ENCODE measurements at places on chromosomes 1 and 21.

DNA sequence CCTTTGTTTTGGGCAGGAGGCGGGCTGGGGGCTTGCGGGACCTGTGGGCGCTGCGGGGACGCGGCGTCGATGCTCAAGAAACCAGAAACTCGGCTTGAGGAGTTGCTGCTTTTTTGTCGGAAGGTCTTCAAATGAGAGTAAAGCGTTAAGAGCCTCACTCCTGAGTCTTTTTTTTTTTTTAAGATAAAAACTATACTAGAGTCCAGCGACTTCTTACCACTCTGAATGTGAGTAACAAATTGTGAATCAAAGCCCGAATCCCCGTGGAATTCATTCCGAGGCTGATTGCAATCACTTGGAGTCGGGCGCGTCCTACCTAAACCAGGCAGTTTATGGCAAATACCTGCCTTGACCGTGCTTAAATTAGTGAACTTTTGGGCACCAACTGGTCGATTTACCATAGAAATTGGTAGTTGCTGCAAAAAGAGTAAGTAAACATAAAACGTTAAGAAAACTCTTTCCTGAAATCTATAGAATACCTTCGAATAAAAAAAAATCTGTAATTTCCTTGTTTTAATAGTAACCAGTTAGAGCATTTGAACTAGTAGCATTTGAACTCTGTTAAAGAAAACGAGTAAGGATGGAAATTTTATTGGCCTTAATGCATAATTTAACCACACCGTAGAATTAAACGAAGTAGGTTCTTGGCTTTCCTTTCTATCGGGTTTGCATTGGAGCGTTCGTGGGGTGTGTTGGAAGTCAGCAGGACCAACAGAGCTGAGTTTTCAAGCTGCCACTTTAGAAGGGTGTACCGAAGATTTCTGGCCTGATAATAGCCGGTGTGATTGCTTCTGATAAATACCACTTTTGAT is 769 bp downstream of the GPSM2 start:
- DNase-seq: no peak

DNA sequence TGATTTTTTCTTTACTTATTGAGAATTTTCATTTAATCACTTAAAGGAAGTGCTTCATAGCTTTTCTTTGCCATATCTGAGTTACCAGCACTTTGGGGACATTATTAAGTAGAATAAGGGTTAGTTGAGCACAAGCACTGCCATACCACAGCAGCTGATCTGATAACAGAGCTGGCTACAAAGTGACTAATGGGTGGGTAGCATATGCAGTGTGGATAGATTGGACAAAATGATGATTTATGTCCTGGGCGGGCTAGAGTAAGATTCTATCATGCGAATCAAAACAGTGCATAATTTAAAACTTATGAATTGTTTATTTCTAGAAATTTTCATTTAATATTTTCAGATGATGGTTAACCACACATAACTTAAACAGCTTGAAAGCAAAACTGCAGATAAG is 102.2 kb upstream of the SNX7 start:
- no peak for DNase-seq

GRCh38 chr21:46285206-46285661 is at the start of gene MCM3AP:
MCM3AP (minus strand) TSS chr21:46285611; CDS start chr21:46285286, 325 bp downstream.
- DNase-seq: no peak

- DNase-seq: no peak
These were observed 185.2 kb downstream of the USH2A start for GRCh38 chr1:216237927-216238542.

GRCh38 chr1:109187127-109187526 is 26.6 kb upstream of the SARS1 start:
- no peak for DNase-seq

DNA sequence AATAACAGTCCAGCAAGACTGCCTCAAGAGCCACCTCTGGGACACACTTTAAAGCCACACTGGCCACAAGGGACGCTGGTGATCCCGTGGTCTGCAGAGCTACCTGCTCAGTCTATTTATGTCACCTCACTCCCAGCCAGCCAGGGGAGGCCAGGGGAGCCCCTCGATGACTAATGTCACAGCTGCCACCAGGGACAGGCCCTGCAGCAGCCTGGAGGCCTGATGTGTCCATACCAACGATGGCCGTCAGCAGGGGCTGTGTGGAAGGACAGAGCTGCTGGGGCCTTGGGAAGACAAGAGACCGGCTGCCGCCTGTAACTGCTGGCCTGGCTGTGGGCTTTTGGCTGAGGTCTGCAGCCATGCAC is 71.0 kb downstream of the SIK1 start:
- no peak for DNase-seq

GRCh38 chr1:109821831-109822745 is 58.4 kb upstream of the EPS8L3 start:
- no peak for DNase-seq

- DNase-seq: no peak
These were observed 130.0 kb upstream of the ZNHIT6 start for GRCh38 chr1:85838238-85838637.

DNA sequence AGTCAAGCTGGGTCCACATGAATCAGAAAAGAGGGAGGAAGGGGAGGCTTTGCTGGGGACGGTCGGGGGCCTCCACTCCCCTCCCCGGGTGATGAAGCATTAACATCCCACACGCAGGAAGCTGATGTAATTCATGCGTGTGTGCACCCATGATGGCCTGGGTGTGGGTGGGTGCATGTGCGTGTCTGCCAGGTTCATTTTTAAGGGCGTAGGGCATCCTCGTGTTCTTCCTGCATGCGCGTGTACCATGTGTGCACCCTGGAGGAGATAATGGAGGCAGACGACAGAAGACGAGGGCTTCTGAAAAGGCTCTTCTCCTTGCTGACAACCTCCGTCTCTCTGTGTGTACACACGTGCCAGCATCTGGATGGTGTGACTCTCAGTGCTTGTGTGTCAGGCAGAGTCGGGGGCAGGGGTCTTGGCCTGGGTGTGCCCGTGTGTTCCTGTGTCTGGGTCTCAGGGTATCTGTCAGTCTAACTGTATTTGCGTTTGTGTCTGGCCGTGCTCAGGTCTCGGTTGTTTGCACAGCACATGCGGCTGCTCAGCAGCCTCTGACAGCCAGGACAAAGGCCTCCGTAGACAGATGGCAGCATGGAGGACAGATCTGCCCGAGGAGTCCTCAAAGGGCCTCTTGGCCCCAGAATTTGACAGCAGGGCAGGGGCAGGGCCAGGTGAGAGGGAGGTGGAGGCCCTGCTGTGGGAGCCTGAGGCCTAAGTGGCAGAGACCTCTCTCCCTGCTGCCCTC is 2.4 kb downstream of the RAP1GAP start:
- DNase-seq: no peak

DNA sequence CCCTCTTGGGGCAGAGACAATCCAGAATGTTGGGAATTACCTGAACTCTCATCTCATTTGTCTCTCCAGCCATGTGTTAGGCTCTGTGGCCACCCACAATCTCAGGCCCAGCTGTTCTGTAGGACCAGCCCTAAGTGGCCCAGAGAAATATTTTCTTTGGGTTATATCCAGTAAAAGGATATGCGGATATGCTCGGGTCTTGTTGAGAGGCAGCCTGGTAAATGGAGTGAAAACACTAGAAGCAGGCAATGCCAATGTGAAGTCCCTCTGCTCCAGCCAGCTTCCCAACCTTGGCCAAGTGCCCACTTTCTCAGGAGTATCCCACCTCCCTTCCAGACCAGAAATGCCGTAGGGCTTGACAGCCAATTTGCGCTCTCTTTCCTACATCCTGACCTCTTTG is 192.2 kb downstream of the ST6GALNAC3 start:
- DNase-seq: no peak

- no peak for DNase-seq
These were observed 34.2 kb downstream of the PGBD5 start for GRCh38 chr1:230391776-230392535.

DNA sequence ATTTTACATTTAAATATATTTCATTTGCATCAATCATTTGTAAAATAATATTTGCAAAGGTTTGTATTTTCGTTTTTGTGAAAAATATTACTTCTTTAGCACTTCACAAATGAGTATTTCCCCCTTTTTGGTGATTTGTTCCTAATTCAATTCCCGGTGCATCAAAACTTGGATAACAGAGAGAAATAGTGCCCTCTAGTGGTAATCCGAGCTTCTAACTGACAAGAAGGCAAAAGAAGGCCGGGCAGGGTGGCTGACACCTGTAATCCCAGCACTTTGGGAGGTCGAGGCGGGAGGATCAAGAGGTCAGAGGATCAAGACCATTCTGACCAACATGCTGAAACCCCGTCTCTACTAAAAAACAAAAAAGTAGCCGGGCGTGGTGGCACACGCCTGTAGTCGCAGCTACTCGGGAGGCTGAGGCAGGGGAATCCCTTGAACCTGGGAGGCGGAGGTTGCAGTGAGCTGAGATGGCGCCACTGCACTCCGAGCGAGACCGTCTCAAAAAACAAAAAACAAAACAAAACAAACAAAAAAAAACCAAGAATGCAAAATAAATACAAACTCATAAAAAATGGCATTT is 137.7 kb downstream of the COL11A1 start:
- DNase-seq: no peak

DNA sequence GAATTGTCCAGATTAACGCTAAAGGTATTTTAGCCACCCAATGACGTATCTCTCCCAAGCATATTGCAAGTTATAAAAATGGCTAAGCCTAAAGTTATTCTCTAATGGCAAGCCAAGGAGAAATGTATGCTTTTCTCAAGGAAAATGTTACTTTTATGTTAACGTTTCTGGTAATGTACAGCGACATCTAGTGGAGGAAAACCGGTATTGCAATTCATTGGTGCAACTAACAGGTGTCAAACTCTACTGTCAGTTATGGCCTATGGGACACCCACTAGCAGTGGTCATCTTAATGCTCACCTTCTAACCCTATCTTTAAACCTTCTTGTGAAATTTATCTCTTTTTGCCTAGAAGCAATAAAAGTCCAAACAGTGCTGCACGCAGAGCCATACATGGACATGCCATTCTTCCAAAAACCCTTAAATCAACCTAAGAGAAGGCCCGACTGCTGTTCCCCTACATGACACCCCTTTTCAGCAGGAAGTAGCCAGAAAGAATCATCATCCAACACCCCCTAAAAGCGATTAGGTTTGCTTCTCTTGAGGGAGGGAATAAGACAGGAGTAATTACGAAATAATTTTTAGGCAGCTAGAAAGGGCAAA is 68.7 kb upstream of the LRIF1 start:
- no peak for DNase-seq

- no peak for DNase-seq
These were observed 487.3 kb downstream of the SIPA1L2 start for GRCh38 chr1:232142403-232143314.

GRCh38 chr1:89701746-89702241 is 68.9 kb downstream of the LRRC8C start:
- DNase-seq: no peak

- DNase-seq: no peak
These were observed 14.6 kb downstream of the OTUD7B start for GRCh38 chr1:149995927-149996326.

GRCh38 chr1:236642763-236643162 is 38.4 kb upstream of the HEATR1 start:
- no peak for DNase-seq

- DNase-seq: no peak
These were observed 75.1 kb downstream of the SKI start for GRCh38 chr1:2303016-2303775.

- DNase-seq: no peak
These were observed 3.4 kb upstream of the KIFAP3 start for GRCh38 chr1:170077926-170078325.

GRCh38 chr21:31733551-31734149 is 1.7 kb upstream of the SCAF4 start:
- DNase-seq: no peak

GRCh38 chr1:117754061-117754969 is 148.5 kb downstream of the TENT5C start:
- DNase-seq: no peak

DNA sequence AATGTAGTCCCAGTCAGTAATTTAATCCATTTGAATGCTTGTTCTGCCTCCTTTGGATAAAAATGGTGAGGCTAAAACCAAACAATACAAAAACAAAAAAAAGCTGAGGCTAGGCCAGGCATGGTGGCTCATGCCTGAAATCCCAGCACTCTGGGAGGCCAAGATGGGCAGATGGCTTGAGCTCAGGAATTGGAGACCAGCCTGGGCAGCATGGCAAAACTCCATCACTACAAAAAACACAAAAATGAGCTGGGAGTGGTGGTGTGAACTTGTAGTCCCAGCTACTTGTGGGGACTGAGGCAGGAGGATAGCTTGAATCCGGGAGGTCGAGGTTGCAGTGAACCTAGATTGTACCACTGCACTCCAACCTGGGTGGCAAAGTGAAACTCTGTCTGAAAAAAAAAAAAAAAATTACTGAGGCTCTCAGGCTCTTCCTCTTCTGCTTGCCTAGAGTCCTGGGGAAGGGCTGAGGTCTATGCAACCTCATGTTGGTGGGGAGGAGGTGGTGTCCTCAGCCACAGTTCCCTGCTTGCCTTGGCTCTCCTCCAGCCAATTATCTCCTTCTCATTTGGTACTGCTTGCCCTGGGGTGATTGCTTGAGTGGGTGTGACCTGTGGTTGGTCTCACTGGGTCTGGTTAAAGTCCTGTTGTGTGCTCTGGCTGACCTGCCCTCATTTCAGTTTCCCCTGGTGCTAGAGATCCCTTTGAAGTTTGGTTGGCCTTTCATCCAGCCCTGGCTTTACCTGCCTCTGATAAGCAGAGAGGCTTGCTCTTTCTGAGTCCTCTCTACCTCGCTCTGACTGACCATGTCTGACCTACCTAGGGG is 20.9 kb downstream of the S1PR1 start:
- DNase-seq: no peak

- no peak for DNase-seq
These were observed 9.2 kb downstream of the SLC2A1 start for GRCh38 chr1:42949312-42950115.

GRCh38 chr1:83846138-83846537 is 152.8 kb downstream of the TTLL7 start:
- DNase-seq: no peak

GRCh38 chr1:41501581-41501980 is 17.1 kb upstream of the EDN2 start:
- no peak for DNase-seq

DNA sequence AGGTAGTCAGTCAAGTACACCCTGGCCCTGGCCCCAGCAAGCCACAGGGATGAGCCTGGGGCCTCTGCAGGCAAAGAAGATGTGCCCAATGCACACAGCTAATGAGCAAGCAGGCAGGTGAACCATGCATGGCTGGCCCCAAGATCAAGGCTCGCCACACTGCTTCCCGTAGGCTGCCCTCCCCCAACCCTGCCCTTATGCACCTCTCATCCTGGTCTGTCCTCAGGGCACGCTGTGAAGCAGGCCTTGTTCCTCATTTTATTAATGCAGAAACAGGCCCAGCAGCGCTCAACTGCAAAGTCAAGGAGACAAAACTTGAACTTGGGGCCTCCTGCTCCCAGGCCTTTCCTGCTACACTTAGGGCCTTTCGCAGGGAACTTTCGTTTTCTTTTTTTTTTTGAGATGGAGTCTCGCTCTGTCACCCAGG is 35.6 kb upstream of the ID3 start:
- DNase-seq: no peak

- DNase-seq: no peak
These were observed 72.8 kb downstream of the XCL2 start for GRCh38 chr1:168470901-168471431.

GRCh38 chr21:38909929-38910328 is 104.2 kb downstream of the ETS2 start:
- no peak for DNase-seq

- no peak for DNase-seq
These were observed 19.6 kb downstream of the CCSAP start for GRCh38 chr1:229323201-229323600.

All from GM12892 (cell line).